ENCODE measurements at places on chromosomes 5 and 9.

DNA sequence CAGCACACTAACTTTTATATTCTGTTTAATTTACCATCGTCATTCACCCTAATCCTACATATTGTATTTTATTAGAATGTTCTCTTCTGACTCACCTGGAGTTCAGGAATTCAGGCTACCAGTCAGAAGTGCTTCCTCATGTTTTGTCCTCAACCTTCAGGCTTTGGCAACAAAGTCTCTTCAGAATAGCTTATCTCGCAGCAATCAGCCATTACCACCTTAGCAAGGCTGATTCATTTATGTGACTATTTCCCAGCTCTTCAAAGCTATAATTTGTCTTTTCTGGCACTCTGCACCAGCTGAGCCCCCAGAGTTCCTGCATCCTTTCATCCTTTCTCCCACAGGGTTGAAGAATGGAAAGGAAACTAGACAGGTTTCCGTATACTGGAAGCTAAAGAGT, 365.5 kb upstream of the CDH18 start:
- DNase-seq = no peak

DNA sequence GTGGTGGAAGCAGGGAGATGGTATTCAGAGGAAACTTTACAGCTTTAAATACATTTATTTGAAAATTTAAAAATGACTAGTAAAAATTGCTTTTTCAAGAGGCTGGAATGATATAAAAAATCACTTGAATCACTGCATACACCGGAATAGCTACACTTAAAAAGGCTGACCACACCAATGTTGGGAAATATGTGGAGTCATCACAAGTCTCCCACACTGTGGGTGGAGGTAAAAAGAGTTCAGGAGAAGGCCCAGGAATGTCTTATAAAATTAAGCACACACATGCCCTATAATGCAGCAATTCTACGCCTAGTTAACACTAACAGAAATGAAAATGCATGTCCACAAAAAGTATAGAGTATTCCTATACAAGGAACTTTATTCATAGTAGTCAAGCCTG, 198.1 kb downstream of the ROR2 start:
- DNase-seq = no peak

DNA sequence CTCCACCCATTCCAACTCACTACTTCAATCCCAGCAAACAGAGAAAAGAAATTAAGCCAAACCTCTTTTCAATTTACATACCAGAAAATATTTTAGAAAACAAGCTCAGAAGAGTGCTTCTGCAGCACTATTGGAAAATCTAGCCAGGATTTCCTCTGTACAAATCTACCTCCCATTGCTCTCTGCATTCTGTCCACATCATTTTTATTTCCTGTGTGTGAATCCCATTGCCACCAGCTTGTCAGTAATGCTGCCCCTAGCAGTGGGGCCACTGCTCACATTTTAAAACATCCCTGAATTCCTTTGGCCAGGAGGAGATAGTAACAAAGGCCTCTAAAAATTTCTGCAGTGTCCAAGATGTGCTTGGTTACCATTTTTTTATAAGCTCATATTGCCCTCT, 232.5 kb downstream of the ARRDC3 start:
- DNase-seq = no peak

- no peak for DNase-seq
These were observed 1857.8 kb upstream of the WWC1 start for GRCh38 chr5:166433679-166434078.

DNA sequence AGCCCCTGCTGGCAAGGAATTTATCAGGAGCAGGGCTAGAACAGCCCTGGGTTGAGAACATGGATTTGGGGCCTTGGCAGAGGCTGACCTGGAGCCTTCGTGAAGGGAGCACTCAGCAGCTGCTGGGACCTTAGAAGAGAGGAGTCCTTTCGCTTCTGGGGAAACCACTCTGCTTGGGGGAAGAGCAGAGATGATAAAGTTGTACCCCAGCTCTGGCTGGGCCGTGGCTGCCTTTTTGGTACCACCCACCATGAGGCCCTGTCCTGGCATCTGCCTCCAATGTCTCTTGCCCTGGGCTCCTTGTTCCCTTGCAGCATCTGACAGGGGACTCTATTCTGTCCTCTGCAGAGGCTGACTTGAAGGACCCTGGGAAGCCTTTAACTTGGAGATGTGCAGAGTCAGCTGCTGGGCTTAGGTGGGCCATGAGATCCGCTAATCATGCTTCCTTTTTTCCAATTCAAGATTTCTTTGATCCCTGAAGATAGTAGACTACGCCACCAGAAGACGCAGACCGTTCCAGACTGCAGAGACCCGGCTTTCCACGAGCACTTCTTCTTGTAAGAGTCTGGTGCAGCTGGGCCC, 20.2 kb downstream of the RGS3 start:
- no peak for DNase-seq

GRCh38 chr9:37428345-37428744, 5.8 kb downstream of the GRHPR start:
- DNase-seq = no peak

DNA sequence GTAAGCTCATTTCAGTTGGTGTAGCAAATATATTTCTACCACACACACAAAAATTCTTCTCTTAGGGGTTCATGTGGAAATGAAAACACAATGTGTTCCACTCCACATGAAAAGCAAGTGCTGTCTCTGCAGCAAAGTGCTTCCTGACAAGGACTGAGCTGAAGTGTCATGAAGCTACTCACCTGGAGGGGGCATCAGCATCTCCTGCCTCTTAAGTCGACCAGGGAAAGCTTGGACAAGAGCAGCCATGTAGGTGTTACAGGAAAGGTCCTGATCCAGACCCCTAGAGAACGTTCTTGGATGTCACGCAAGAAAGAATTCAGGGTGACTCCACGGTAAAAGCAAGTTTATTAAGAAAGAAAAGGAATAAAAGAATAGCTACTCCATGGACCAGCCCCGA, 62.8 kb downstream of the SV2C start:
- no peak for DNase-seq

DNA sequence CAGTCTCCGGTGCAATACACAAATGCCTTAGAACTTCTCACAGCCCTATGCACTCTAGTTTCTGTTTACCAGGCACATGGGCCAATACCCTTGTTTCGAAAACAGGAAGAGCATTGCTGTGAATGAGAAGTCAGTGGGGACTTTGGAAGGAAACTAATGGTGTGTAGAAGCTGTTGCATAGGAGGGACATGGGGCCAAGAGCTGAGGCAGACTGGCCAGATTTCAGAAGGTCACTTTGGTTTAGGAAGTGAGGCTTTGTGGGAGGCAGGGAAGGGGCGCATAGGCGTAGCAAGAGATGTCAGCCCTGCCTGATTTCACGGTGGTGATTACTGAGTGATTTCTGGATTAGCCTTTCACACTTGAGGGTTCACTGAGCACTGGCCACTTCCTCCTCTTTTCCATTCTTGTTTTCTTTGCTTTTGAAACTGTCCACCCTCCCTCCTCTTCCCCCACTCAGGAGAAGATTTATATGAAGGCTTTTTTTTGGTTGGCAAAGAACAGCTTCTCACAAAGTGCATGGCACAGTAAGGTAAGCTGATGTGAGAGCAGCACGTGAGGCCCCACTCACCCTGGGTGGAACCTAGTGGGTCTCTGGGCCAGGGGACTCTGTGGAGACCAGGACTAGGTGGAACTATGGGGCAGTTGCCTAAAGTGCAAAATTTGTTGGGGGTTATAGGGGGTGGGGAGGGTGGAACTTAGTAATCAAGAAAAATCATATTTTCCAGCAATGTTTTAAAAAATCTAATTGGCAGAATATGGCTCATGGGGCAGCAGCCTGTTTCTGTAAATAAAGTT, 6.1 kb upstream of the TMEM252 start:
- no peak for DNase-seq

GRCh38 chr9:125537442-125538091, 169.4 kb downstream of the MAPKAP1 start:
- DNase-seq = no peak

DNA sequence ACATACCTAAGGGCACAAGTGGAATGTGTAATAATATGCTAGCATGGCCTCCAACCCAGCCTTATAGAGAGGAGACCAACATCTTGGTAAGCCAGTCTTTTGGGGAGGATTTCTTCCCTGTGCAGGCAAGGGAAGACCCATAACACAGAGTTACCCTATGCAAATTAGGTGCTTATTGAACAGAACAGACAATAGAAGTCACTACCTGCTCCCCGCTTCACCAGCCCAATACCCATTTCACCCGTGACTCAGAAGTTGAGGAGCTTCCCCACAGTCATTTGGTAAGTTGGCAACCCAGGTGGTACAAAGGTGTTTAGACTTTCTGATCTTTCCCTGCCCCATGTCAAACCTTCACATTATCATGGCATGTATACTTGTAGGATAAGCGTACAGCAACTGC, 44.6 kb downstream of the AOPEP start:
- DNase-seq = no peak

- peak; percentile 39 for DNase-seq
These were observed 47.1 kb upstream of the CHSY3 start for GRCh38 chr5:129857116-129857515.

DNA sequence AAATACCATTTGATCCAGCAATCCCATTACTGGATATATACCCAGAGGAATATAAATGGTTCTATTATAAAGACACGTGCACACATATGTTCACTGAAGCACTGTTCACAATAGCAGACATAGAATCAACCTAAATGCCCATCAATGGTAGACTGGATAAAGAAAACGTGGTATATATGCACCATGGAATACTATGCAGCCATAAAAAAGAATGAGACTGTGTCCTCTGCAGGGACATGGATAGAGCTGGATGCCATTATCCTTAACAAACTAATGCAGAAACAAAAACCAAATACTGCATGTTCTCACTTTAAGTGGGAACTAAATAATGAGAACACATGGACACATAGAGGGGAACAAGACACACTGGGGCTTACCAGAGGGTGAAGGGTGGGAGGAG, 39.4 kb downstream of the GKAP1 start:
- DNase-seq = no peak

DNA sequence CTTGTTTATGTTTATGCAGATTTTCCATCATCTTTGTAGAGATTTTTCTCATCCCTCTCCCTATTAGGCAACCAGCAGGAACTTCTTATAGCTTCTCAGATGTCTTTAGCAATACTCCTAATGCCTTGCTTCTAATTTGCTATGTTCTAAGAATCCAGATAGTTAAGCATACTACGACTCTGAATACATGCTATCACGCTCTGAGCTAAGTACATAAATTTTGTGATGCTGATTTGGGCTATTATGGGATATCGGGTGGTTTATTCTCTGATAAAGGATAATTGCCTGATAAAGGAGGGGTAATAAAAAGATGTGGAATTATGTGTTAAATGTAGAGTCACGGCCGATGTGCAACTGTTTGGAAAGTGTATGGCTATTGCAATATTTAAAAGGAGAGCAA, 6.5 kb upstream of the FBXL7 start:
- no peak for DNase-seq

DNA sequence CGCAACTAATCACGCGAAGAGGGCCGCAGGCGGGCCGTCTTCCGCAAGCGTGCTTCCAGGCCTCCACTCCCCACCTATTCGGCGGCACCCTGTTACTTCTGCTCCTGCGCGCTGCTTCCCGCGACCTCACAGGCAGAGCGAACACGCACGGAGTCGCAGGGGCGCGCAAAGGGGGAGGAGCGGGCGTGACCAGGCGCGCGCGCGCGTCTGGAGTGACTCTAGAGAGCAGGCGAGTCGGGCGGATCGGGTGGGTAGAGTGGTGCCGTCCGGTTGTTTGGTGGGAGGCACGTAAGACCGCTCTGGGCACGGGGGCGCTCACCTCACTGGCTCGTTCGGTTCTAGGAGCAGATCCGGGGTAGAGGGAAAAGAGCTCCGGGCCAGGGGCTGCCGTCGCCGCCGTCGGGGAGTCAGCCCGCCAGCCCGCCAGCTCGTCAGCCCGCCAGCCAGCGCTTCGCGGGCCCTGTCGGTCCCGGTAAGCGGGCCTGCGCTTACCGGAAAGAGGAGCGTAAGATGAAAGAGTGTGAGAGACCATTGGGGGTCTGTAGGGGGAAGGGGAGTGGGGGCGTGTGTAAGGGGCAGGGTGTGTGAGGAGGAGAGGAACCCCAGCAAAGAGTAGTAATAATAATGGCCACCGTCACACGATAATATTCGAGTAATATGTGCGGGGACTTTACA, at the start of gene CNOT8:
Gene CNOT8 (plus strand): TSS at position 331 of the 675 bp plus-strand sequence. CDS start 4,652 bp downstream, outside the sequence.
- peak; percentile 86 for DNase-seq

- DNase-seq = no peak
These were observed 1.8 kb downstream of the SEMA5A start for GRCh38 chr5:9544056-9544455.

DNA sequence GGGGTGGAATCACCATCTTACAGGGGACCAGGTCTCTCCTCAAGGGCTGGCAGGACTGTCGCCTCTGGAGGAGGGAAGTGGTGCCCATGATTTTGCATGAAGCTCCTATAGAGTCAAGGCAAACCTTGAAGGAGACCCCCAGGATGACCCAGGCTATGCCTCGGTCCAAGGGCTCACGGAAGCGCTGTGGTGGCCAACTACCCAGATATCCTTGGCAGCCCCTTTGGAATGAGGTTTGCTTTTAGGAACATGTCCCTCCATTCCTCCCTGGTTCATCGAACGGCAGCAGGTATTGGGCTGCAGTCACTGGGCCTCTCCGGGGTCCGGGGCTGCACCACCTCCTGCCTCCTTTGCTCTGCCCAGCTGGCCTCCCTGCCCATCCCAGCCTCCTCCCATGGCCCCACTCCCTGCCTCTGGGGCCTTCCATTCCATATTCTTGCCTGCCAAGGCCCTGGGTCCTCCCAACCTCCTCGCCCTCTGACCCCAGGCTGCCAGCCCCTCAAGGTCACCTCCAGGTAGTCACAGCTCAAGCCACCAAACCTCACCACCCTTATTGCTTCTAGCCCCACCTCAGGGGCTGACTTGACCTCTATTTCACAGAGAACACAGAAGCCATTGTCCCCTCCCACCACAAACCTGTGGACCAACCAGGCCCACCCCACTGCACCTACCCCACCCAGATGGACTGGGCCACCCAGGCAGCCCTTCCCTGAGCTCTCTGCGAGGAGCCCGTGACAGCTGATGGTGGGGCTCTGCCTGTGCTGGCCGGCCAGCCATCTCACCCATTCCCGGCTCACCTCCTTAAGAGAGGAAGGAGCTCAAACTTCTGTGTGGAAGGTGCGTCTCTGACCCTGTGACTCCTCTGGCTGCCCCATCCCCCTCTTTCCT, 3.6 kb upstream of the IL3 start:
- no peak for DNase-seq

DNA sequence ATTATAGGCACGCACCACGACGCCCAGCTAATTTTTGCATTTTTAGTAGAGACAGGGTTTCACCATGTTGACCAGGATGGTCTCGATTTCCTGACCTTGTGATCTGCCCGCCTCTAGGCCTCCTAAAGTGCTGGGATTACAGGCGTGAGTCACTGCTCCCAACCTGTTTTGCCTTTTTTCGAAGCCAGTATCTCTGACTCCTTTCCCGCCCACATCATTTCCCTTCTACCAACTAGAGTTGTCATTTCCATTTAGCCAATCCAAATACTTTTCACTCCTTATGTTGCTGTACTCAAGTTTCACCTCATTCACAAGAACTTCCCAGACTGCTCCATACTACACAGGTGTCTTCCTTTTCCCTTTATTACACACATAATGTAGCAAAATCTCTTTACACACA, 502.6 kb upstream of the CDH6 start:
- DNase-seq = no peak

DNA sequence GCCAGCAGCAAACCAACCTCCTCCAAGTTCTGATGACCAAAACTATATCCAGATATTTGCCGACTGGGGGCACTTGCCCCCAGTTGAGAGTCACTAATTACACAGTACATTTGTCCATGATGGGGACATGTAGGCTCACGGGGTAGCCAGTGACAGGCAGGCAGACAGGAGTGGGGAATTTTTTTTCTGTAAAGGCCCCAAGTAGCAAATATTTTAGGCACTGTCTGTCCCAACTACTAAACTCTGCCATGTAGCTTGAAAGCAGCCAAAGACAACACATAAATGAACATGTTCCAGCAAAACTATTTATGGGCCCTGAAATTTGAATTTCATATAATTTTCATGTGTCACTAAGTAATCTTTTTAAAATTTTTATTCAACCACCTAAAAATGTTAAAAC, 80.7 kb downstream of the GRIA1 start:
- DNase-seq = no peak
